ENCODE measurements at places on chromosomes 4 and X. TPM values are rescaled to one million over a fixed set of nuclear protein-coding genes. Genes with fewer than 3 reads are reported as not detected.

Gene TRO
- 3.2 TPM for total RNA-seq

Gene SLC30A9
- 31.9 TPM for total RNA-seq

Gene ASB12
- 0.33 TPM for total RNA-seq

Gene TCEAL2
- total RNA-seq: not detected

Gene CENPE
- 73.3 TPM for total RNA-seq

Gene F11
- total RNA-seq: not detected

Gene ADGRA3
- 1.3 TPM for total RNA-seq
